ENCODE measurements at places on chromosomes 1 and 21.
A peak's percentile ranks its signal among the peaks of the same experiment; 100 is the strongest.

- peaks cover 10% of the 10 kb centered on the region for H3K36me3 ChIP-seq
- H3K4me1 ChIP-seq = peaks cover 91% of the 10 kb centered on the region
- H3K4me3 ChIP-seq = peak overlapping the region; percentile 88
- H3K27ac ChIP-seq = peak overlapping the region; percentile 87
- peak; percentile 53 for DNase-seq
Observed at GRCh38 chr21:31173881-31174555, 135.7 kb upstream of the KRTAP19-8 start.

- no peaks in the 10 kb centered on the region for H3K36me3 ChIP-seq
- H3K4me3 ChIP-seq = no peak overlapping the region
- DNase-seq = no peak
- no peak overlapping the region for H3K27ac ChIP-seq
Observed at GRCh38 chr1:20265250-20265649, 25.4 kb upstream of the VWA5B1 start.

DNA sequence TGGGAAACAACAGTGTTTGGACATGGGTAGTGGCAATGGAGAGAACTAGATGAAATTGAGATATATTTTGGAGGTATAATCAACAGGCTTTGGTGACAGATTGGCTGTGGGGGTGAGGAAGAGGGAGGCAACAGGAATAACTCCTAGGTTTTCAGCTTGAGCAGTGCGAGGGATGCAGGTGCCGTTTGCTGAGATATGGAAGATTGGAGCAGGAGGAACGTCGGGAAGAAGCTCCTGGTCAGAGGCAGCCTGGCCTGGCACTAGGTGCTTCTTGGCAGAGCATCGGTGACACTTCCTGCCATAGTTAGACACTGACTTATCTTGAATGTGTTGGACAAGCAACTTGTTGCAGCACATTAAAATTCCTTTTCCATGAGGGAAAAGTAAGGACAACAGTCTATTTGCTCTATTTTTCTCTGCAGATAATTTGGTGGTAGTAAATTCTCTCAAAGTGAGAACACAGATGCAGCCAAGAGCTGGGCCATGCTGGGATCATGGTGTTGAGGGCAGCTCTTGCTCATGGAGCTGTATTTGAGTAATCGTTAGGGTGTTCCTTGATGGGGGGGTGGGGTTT is 21.5 kb upstream of the MYSM1 start:
- peaks cover 17% of the 10 kb centered on the region for H3K4me1 ChIP-seq
- H3K27ac ChIP-seq = no peak overlapping the region
- no peak for DNase-seq
- no peak overlapping the region for H3K4me3 ChIP-seq
- no peaks in the 10 kb centered on the region for H3K36me3 ChIP-seq
- no peaks in the 10 kb centered on the region for H3K27me3 ChIP-seq

GRCh38 chr1:109677459-109677858 is 9.6 kb downstream of the GSTM2 start:
- H3K4me1 ChIP-seq = no peaks in the 10 kb centered on the region
- H3K36me3 ChIP-seq = no peaks in the 10 kb centered on the region
- H3K27ac ChIP-seq = no peak overlapping the region
- no peak overlapping the region for H3K4me3 ChIP-seq
- no peak for DNase-seq

DNA sequence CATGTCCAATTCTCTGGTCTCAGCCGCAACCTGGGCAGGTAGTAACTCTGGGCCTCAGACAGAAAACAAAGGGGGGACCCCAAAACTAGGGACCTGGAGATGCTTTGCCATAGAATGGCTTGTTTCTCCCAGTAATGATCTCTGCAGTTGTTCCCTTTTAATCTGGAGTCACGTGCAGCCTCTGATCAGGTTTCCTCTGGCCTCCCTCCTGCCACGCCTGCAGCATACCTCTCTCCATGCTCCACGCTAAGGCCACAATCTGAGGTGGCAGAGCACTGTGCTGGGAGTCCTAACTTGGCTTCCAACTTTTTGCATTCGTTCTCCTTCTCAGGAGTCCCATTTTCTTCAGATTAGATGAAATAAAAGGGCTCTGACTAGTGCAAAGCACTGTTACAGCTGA is 1.9 kb downstream of the PABPC4 start:
- H3K4me1 ChIP-seq = peaks cover 50% of the 10 kb centered on the region
- H3K27me3 ChIP-seq = no peaks in the 10 kb centered on the region
- no peak for DNase-seq
- peak overlapping the region; percentile 95 for H3K27ac ChIP-seq
- H3K36me3 ChIP-seq = peaks cover 34% of the 10 kb centered on the region

GRCh38 chr1:87146986-87147385 is 181.7 kb upstream of the LMO4 start:
- no peak for DNase-seq
- peaks cover 10% of the 10 kb centered on the region for H3K4me1 ChIP-seq
- H3K27ac ChIP-seq = no peak overlapping the region
- H3K27me3 ChIP-seq = peaks cover 46% of the 10 kb centered on the region
- H3K4me3 ChIP-seq = no peak overlapping the region

GRCh38 chr1:27489501-27489972 is 430 bp downstream of the WASF2 start:
- peak overlapping the region; percentile 97 for H3K4me3 ChIP-seq
- H3K4me1 ChIP-seq = peaks cover 37% of the 10 kb centered on the region
- peak overlapping the region; percentile 97 for H3K27ac ChIP-seq
- DNase-seq = peak; percentile 37
- peaks cover 5% of the 10 kb centered on the region for H3K36me3 ChIP-seq
- H3K27me3 ChIP-seq = no peaks in the 10 kb centered on the region

- peaks cover 92% of the 10 kb centered on the region for H3K27me3 ChIP-seq
- H3K36me3 ChIP-seq = peaks cover 4% of the 10 kb centered on the region
- H3K4me3 ChIP-seq = peak overlapping the region; percentile 57
- H3K4me1 ChIP-seq = peaks cover 11% of the 10 kb centered on the region
- no peak overlapping the region for H3K27ac ChIP-seq
- no peak for DNase-seq
Observed at GRCh38 chr1:20366463-20367115, 75.9 kb downstream of the VWA5B1 start.

- peaks cover 3% of the 10 kb centered on the region for H3K36me3 ChIP-seq
- DNase-seq = no peak
- H3K27ac ChIP-seq = no peak overlapping the region
Observed at GRCh38 chr1:215865060-215865459, 298.0 kb downstream of the KCTD3 start.
